Astrocyte of the hippocampus (primary cell): ENCODE measurements at places on chromosomes 16 and 17.

- no peak for DNase-seq
Measured at GRCh38 chr17:1201132-1201702, 21.4 kb upstream of the ABR start.

DNA sequence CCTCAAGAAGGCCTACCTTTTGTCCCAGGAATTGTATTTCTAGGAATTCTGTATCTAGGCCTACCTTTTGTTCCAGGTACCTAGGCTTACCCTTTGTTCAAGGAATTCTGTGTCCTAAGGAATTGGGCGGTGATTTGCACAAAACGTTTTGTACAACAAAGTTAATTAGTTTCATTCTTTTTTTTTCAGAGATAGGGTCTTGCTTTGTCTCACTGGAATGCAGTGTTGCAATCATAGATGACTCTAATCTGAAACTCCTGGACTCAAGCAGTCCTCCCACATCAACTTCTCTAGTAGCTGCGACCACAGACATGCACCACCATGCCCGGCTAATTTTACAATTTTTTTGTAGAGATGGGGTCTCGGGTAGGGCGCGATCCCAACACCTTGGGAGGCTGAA lies 7.0 kb downstream of the CDR2L start:
- no peak for DNase-seq

DNA sequence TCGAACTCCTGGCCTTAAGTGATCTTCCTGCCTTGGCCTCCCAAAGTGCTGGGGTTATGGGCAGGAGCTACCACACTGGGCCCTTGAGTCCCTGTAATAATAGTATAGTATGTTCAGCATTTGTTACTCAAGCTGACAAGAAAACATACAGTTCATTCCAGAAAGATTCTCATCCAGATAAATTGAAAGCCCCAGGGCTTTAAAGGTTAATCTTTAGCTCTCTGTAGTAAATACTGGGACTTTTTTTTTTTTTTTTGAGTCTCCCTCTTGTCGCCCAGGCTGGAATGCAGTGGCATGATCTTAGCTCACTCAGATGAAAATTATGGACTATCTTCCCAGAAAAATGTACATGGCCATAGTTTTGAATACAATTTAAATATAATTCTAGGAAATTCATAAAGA lies 11.0 kb downstream of the BRCA1 start:
- DNase-seq = no peak

DNA sequence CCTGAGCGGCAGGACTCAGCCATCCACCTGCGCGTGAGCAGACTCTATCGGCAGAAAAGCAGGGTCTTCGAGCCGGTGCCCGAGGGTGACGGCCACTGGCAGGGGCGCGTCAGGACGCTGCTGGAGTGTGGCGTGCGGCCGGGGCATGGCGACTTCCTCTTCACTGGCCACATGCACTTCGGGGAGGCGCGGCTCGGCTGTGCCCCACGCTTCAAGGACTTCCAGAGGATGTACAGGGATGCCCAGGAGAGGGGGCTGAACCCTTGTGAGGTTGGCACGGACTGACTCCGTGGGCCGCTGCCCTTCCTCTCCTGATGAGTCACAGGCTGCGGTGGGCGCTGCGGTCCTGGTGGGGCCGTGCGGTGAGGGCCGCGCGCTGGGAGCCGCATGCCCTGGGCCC lies 14.9 kb downstream of the METRNL start:
- DNase-seq = no peak

- no peak for DNase-seq
Measured at GRCh38 chr16:56961851-56962281, at the start of gene CETP. Gene CETP (plus strand): TSS chr16:56961950. CDS start chr16:56961980, 30 bp downstream.

GRCh38 chr16:53055541-53056391 lies 975 bp downstream of the CHD9 start:
- DNase-seq = peak; percentile 79

- DNase-seq = no peak
Measured at GRCh38 chr16:35176449-35176848, 1717.0 kb downstream of the TP53TG3F start.

DNA sequence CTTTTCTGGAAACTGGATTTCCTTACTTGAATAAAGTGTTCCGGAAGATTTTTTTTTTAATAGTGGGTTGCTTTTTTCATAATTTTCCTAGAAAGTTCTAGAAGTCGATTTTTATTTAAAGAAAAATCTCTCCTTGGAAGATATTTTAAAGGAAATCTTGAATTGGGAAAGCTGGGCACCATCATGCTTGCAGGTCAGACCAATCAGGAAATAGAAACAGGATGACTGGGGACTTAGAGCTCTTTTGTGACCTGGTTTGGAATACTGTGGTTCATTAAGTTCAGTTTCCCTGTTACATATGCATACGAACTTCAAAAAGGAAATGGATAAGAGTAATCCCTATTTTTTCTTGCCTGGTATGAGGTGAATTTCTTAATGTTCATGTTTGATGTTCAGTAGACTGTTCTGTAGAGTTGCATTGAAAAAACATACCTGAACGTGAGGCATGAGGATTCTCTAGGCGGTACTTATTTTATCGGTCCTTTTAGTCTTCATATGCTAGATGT lies 1.2 kb downstream of the NFATC3 start:
- peak; percentile 60 for DNase-seq
